ENCODE measurements at places on chromosomes 1 and 21. TPM values are rescaled to one million over a fixed set of nuclear protein-coding genes. Genes with fewer than 3 reads are reported as not detected.

TAL1 gene
- 36.7 TPM for polyA plus RNA-seq

GRCh38 chr1:938711-939489, 15.2 kb downstream of the SAMD11 start:
- DNase-seq: no peak

- DNase-seq: peak; percentile 75
Observed at GRCh38 chr1:93680076-93680419, 1.6 kb downstream of the BCAR3 start.

CFHR2 gene
- polyA plus RNA-seq: not detected

DNA sequence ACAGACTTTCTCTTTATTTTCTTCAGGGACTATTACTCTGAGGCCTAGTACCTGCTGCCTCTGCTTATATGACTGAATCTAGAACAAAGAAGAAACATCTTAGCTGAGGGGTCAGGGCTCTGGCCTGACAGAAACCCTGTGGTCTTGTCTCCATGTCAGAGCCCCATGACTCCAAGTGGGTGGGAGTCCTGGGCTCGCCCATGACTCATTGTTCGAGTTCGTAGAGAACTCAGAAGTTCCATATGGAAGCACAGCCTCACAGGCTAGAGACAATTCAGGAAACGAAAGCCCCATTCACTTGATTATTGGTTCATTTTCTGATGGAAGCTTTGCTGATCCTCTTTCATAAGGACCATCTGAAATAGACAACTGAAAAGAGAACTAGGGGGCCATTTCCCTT, 73.2 kb downstream of the CD58 start:
- DNase-seq: no peak

DNA sequence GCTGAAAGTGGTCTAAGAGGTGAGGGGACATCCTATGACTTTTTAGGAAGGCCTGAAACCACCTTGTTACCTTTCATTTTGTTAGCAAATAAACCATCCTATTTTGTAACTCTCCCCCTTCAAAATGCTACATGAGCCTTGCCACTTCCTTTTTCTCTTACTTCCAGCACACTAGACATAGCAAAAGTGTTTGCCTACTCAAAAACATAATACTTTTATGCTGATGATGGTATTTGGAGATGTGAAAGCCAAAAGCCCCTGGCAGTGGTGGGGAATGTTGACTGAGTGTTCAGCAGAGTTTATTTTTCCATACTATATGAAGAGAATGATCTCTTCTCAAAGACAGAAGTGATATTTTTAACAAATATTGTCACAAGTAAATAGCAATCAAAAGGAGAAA, 134.2 kb downstream of the EDEM3 start:
- DNase-seq: no peak

DNA sequence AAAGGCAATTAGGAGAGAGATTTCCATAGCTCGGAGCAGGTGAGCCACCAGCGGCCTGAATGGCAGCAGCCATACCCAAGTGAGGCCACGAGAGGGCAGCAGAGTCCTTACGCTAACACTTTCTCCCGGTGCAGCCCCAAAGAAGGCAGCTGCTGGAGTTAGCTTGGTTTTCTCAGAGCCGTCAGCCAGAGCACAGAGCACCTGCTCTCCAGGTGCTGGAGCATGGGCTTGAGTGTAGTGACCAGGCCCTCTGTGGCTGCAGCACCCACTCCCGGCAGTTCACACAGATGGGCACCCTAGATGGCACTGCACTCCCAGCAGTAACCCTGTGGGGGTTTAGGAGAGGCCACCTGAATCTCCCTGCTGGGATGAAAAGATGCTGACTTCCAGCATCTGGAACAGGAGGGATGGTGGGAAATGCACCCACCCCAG, 45.8 kb downstream of the TMCC2 start:
- peak; percentile 69 for DNase-seq

DNA sequence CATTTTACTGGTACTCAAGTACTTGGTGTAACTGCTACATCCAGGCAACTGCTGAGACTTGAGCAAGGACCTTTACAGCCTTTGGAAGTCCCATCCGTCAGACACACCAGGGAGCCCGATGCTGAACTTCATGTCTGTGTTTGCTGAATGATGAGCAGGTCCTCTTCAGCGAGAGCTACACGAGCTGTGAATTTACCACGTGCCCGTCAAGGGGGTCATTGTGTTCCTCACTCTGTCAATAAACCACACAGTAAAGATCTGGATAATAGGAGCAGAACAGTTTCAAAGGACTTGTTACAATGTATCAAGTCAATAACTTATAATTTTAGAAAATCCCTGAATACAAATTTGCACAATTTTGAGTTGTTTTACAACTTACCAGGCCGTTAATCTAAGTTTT, 427.2 kb downstream of the KIF26B start:
- no peak for DNase-seq

DNA sequence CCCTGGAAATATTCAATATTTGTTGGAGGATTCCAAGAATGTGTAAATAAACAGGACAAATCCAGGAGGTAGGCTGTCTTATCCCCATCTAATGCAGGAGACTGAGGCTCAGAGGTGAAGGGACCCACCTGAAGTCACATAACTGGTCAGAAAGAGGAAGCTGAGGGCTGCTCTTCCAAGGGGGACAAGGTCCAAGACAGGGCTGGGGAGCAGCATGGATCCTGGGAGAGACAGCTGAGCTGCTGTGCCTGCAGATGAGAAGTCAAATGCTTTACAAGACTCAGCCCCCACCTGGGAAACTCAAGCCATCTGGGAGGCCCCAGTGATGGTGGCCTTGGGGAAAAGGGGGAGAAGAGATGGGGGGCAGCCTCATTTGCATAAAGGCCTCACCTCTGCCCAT, 224.4 kb downstream of the PTPRU start:
- DNase-seq: no peak

- no peak for DNase-seq
Observed at GRCh38 chr21:45931397-45931969, 50.1 kb upstream of the COL6A1 start.

OR2L3 gene
- not detected for polyA plus RNA-seq

DNA sequence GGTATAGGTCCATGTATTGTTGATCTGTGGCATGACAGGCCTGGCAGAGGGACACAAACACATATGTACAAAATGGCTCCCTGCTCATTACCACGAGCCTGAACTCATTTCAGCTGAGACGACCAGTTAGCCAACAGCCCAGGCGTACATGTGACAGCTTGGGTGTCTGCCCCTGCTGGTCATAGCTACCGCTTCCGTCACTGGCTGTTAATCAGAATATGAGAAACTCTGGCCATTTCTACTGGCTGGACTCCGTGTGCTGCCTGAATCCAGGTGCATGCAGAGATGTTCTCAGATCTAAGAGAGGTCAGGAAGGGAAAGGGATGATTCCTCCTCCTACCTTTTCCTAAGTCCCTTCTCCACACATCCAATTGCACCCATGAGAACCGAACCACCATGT, 144.5 kb downstream of the PBX1 start:
- no peak for DNase-seq

DNA sequence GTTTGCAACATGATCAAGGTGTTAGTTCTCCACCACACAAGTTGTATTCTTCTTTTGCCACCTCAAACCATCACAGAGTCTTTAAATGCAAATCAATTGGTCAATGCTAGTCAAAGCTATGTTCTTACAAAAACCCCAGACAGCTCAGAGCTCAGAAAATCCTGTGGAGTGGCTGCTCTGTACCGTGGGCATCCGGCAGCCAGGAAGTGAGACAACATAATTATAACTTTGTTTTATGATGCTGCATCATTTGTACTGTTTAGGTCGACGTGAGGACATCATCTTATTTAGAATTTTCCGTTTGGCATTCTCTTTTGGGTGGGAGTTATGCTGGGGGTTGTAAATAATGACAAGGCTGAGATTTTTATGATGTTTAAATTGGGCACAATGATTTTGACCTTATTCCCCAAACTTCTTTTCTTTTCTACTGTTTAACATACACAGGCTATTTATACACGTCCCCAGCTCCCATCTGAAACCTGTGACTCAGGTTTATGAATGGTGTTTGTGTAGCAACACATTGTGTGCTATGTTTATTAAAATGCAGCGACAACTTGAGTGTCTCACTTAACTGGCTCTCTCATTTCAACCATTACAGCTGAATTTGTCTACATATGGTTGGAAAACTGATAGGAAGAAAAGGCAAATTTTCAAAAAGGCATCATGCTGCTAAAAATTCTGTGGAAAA, 124.0 kb downstream of the CNIH3 start:
- no peak for DNase-seq

Data from endothelial cell of umbilical vein (primary cell).